ENCODE measurements at places on chromosomes 6 and 20.

DNA sequence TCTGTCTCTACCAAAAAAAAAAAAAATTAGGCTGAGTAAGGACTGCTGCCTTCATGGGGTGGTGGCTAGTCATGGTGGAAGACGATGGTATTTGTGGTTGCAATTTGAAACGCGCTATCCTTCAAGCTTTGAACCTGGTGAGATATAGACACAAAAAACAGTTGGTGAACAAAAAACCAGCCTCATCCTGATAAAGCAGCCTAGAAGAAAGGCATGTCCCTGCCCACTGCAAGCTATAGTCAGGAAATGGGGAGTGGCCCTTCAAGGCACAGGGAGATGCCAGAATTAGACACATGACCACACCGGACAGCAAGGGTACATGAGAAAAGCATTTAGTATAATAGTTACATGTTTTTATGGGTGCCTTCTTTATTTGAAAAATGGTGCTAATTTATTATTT is 193.6 kb downstream of the NFATC2 start:
- DNase-seq = no peak

DNA sequence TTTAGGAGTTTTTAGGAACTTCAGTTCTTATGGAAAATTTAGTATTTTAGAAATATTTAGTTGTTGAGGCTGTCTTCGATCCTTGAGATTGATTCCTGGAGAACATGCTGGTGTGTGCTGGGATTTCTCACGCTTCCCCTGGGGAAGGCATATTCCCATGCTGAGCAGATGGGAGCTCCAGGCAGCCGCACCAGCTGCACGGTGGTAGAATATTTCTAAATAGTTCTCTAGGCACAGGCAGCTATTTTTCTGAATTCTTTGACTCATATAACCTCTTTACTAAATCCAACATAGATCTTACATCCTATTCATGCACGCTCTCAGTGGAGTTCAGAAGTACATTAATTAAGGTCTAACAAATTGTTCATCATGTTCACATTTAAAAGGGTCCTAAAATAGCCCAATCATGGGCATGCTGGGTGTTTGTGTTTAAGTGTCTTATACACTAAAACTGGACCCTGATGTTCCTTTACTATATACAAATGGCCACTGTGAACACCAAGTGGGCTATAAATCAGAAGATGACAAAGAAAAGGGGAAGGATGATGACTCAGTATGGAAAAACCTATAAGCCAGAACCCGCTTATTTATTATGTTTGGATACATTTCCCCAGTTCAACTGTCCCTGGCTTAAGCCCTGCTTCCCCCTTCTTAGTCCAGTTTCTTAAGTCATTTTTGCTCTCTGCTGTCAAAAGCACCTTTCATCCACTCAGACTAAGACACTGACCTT is 138.5 kb downstream of the UST start:
- no peak for DNase-seq

GRCh38 chr6:9539231-9539755 is 875.6 kb downstream of the TFAP2A start:
- DNase-seq = no peak

DNA sequence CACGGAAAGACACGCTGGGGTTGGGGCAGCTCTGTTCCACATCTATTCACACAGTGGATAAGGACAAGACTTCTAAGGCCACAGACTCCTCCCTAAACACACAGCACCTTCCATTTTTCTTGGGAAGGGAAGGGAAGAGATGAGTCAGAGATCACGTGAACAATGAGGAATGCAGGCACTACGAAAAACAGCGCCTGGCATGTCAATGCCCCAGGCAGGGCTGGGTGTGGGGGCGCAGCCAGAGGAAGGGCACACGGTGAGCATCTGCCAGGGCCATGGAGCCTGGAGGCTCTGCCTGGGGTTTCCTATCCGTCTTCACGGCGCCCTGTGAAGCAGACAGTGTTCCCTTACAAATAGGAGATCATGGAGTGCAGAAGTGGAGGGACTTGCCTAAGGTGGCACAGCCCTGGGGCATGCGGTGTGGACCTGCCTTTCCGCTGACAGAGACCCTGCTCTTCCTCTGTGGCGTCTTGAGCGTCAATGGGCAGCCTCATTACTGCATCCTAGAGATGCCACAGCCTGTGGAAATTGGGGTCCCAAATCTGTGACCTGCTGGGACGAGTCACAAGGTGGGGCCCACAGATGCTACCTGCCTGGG is 15.4 kb downstream of the UNC93A start:
- DNase-seq = no peak

DNA sequence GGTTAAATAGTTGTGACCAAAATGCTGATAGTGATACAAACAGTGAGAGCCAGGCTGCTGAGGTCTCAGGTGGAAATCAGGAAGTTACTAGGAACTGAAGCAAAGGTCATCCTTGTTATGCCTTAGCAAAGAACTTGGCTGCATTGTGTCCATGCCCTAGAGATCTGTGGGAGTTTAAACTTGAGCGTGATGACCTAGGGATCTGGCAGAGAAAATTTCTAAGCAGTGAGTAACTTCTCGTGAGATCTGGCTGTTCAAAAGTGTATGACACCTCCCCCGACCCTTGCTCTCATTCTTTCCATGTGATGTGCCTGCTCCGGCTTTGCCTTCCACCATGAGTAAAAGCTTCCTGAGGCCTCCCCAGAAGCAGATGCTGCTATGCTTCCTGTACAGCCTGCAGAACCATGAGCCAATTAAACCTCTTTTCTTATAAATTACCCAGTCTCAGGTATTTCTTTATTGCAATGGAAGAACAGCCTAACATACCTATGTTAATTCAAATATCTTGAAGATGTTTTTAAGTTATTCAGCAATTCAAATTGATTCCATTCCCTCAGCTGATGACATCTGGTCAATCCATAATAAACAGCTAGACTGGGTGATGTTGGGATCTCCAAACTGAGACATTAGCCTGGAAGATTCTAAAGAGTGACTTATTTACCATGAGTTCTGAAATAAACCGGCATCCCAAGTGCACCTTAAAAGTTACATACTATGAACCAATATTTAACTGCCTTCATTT is 33.8 kb downstream of the KIF16B start:
- DNase-seq = no peak

- peak; percentile 60 for DNase-seq
Observed at GRCh38 chr6:142551274-142551811, 249.5 kb downstream of the ADGRG6 start.

All from left hindlimb (tissue), 1 donor.